ENCODE measurements at places on chromosomes 6 and 20. TPM values are rescaled to one million over a fixed set of nuclear protein-coding genes. Genes with fewer than 3 reads are reported as not detected.

- no peak for DNase-seq
Observed at GRCh38 chr6:53340536-53340935, 8.2 kb downstream of the ELOVL5 start.

- no peak for DNase-seq
Observed at GRCh38 chr6:15308435-15309213, 62.8 kb downstream of the JARID2 start.

GTPBP2 gene
- total RNA-seq = 50.4 TPM

DNA sequence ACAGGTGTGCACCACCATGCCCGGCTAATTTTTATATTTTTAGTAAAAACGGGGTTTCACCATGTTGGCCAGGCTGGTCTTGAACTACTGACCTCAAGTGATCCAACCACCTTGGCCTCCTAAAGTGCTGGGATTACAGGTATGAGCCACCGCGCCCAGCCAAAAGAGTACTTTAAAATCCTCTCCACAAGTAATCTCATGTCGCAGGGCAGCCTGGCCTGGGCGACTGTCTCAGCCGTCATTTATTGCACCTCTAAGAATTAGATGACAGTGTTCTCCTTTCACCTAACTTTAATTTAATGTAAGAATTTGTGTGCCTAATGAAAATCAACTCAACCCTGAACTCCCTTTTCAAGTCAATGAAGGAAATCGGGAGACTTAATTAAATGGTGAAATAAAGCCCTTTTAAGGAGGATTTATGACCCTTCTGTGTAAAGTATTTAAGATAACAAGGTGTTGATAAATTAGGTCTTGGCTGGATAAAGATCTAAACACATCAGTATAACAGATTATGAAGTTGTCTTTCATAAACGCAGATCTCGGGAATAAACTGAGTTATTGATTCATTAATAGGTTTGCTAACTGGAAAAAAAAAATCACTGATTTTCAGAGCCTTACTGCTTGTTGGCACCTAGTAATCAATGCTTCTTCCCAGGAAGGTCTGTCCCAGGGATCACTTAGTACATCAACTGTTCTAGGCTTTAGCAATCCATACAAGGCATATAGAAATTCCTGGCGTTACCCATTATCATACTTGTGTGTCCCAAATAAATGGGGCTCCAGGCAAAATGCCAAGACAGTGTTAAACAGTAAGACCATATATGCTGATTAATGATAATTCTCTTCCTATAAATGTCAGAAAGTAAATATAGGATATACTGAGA is 209.3 kb downstream of the GMDS start:
- no peak for DNase-seq

GRCh38 chr6:96657344-96657743 is 94.4 kb downstream of the FHL5 start:
- DNase-seq = peak; percentile 68

RNF182 gene
- 0.24 TPM for total RNA-seq

- DNase-seq = peak; percentile 92
Observed at GRCh38 chr6:144285798-144286502, 815 bp downstream of the UTRN start.
